ENCODE measurements at places on chromosomes 13 and 19. TPM values are rescaled to one million over a fixed set of nuclear protein-coding genes. Genes with fewer than 3 reads are reported as not detected.

Gene ABHD13
- polyA plus RNA-seq: 4.3 TPM

GRCh38 chr19:30136611-30137195, 194.7 kb downstream of the URI1 start:
- no peak for DNase-seq

DNA sequence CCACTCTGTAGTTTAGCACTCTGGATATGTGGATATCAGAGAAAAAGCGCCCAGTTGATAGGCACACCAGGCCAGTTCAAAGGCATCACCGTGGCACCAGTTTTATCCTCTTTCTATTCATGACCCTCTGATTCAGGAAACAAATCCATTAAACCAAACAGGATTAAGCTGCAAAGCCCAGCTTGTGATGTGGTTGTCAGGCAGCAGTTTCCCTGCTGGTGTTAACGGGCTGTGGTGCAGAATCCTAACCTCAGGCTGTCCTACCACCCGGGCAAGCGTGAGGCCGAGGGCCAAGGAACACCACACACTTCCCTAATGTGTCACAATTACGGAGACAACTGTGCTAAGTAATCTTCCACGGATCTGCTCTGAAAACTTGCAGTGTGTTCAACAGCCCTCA, 209.1 kb downstream of the OLFM4 start:
- DNase-seq: no peak

- no peak for DNase-seq
Observed at GRCh38 chr19:14404312-14404711, 14.8 kb downstream of the DDX39A start.

Gene NCR1
- not detected for polyA plus RNA-seq

- DNase-seq: no peak
Observed at GRCh38 chr19:55520691-55521292, 16.1 kb downstream of the SBK2 start.

DNA sequence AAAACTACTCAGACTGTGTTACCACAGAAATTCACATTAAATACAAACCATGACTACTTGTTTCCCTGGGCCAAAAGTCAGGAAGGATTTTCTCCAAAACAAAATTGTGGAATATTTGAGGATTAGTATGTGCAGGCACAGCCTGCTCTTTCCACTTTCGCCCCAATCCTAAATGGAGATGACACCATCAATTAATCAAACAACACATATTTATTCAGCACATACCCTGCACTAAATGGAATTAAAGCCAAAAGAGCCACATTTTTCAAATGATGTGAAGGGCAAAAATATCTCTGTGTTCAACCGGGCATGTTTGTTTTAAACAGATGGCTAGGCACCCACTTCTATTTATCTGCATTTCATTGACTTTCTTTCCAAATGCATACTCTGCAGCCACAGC, 523.1 kb downstream of the DCT start:
- no peak for DNase-seq

DNA sequence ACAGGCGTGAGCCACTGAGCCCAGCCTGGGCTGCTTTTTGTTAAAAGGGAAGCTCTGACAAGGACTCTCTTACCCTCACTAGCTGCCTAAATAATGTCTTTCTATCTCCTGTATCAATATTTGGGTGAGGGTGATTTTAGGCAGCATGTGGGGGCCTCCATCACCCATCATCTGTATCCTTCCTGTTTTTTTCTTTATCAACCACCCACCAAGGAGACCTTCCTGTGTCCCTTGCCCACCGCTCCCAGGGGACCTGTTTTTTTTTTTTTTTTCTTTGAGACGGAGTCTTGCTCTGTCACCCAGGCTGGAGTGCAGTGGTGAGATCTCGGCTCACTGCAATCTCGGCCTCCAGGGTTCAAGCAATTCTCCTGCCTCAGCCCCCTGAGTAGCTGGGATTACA, 5.4 kb upstream of the NDUFB7 start:
- DNase-seq: no peak

Gene ATP4A
- not detected for polyA plus RNA-seq

All from right cardiac atrium (tissue), 5 donors.